Foreskin keratinocyte (primary cell): ENCODE measurements at places on chromosomes 13 and 19. TPM values are rescaled to one million over a fixed set of nuclear protein-coding genes. Genes with fewer than 3 reads are reported as not detected.

DNA sequence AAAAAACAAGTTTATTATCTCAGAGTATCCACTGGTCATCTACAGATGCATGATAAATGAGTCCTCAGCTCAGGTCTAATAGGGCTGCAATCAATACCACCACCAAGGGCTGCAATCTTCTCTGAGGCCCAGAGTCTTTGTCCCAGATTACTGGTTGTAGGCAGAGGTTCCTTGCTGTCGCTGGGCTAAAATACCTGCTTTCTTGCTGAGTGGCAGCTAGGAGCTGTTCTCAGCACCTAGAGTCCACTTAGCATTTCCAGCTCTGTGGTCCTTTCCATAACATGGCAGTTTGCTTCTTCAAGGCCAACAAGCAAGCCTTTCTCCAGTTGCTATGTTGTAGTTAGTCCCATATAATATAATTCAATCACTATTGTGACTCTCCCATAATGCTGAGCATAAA, 351.3 kb downstream of the SLITRK1 start:
- no peak for DNase-seq

DNA sequence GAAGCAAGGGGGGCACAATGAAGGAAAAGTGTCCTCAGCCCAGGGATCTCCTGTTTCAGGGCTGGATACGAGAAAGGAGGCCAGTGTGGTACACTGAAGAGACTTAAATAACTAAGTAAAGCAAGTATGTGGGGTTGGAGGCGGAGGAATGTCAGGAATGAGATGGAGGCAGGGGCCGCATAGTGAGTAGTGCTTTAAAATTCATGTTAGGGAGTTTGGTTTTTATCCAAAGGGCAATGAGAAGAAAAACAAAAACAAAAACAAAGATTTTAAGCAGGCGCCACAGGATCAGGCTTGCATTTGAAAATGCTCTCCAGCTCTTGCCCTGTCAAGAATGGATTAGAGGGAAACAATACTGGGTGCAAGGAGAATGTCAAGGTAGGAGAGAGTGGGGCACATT, 273.4 kb downstream of the DCLK1 start:
- DNase-seq: no peak

DNA sequence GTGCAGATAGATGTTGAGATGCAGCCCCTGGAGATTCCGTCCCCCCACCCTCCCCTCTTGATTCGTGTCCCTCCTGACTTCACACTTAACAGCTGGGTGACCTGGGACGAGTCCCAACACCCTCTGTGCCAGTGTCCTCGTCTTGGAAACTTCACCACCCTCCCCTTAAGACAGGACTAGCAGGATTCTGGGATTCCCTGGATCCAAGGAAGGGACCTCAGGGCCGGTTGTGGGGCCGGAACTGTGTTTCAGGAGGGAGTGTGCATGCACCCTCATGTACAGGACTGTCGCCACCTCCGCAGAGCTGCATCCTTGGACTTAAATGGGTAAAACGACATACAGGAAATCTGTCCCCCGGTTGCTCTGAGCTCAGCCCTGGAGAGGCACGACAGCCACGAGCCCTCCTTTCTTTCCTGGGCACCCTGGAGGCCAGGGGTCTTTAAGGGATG, 990 bp downstream of the MYO9B start:
- DNase-seq: no peak

Gene MCEMP1
- total RNA-seq: not detected in 2 replicates

Gene NLRP9
- not detected in 2 replicates for total RNA-seq
